ENCODE measurements at places on chromosomes 2 and 18.
A peak's percentile ranks its signal among the peaks of the same experiment; 100 is the strongest.

GRCh38 chr2:206970589-206971360, 31.5 kb downstream of the CPO start:
- no peak for DNase-seq

DNA sequence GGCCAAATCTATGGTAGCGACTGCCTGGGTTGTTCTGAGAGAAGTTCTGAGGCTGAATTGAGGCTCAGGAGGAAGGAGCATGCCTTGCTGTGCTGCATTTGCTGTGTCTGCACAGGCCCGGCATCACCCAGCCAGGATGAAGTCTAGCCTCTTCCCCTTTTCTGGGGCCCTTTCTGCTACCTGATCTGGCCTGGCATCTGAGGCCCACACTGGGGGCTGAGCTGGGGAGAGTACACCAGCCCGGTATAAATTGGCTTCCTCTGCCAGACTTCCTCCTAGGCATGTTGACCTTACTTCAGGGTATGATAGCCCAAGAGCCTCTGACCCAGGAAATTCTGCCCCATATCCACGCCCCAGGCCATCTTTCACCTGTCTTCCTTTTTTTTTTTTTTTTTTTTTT, 30.0 kb downstream of the MRPL35 start:
- DNase-seq, result no peak

DNA sequence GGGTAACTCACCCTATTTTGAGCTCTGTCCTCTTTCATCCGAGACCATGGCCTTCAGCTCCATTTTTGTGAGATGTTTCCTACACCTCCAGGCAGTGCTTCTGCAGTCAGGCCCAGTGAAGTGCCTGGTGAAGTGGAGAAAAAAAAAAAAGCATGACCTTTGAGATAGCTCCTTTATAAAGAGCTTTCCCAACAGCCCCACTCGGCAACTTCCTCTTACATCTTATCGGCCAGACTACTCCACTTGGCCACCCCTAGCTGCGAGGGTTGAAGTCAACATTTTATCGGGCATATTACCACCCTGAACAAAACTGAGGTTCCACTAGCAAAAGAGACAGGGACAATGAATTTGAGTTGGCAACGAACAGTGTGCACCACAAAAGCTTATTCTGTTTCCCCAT, 124.8 kb upstream of the RNF152 start:
- DNase-seq, result no peak

- DNase-seq, result no peak
Measured at GRCh38 chr18:8987241-8987640, 115.3 kb upstream of the NDUFV2 start.

GRCh38 chr2:217901835-217902378, 100.9 kb downstream of the TNS1 start:
- DNase-seq, result no peak

GRCh38 chr2:105129722-105130232, 91.9 kb downstream of the MRPS9 start:
- DNase-seq, result no peak

- DNase-seq, result no peak
Measured at GRCh38 chr18:60656553-60656952, 284.0 kb upstream of the MC4R start.

GRCh38 chr2:126300348-126300747, 355.6 kb upstream of the GYPC start:
- DNase-seq, result no peak

DNA sequence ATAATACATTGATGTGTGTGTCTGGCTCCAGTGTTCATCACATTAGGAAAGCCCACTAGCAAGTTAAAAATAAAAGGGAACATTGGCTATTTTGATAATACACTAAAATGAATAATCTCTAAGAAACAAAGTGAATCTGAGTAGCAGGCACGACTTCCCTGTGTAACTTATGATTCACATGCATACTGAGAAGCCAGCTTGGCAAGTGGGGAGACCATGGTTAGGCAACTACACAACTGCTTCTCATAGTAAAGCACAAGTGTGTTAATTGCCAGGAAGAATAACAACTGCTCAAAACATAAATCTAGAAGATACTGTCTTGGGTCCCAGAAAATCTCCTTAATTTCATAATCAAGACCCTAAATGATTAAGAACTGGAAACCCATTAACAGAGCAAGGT, 4.0 kb downstream of the MYO5B start:
- peak; percentile 19 for DNase-seq

- no peak for DNase-seq
Measured at GRCh38 chr2:217477583-217477982, 525.2 kb downstream of the TNS1 start.

- DNase-seq, result no peak
Measured at GRCh38 chr2:60516383-60516811, 37.1 kb downstream of the BCL11A start.

- no peak for DNase-seq
Measured at GRCh38 chr2:102336502-102336945, 19.1 kb upstream of the IL18R1 start.

- no peak for DNase-seq
Measured at GRCh38 chr2:45340318-45340717, 270.7 kb downstream of the SRBD1 start.

- DNase-seq, result no peak
Measured at GRCh38 chr2:189109921-189110397, 69.6 kb downstream of the COL5A2 start.

DNA sequence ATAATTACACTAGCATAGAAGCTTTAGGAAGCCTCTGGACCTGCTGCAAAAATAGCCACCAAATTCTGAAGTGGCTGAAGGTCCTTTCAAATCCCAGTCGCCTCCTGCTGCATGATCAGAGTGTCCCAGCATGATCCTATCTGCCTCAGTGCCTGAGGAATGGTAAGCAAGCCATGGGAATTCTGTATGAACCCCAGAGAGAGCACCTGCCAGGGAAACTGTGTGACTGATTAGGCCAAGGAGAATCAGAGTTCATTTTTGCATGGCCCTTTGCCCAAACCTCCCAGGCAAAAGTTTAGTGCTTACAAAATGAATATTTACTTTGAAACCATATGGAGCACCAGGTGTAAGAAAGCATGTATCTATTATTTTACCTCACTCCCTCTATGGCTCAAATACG, 221.4 kb downstream of the ARL4C start:
- no peak for DNase-seq

- no peak for DNase-seq
Measured at GRCh38 chr2:8552293-8552801, 129.5 kb upstream of the ID2 start.

- DNase-seq, result no peak
Measured at GRCh38 chr18:2587788-2588187, 16.4 kb downstream of the NDC80 start.

DNA sequence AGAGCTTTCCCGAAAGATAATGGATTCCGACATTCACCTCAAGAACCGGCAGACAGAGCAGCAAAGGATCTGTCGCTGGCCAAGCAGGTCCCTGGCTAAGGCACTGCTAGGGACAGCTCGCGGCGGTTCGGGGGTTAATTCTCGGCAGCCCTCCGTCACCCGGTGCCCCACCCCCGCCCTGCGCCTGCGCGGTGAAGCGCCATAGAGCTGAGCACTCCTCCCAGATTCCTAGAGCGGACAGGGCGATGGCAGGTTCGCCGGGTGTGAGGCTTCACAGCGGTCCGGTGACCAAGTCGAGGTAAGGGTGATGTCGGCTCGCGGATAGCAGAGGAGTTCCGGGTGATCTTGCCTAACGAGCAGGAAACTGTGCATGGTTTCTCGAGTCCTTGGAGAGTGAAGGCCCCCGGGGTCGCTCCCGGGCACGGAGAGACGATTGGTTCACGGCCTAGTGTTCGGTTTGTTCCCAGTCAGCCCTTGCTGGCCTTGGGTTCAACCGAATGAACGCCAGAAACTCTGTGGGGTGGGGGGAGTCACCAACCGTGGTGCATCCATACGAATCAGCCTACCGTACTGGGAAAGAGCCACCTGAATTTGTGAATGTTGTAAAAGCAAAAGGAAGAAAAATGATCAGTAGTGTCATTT, at the start of gene ZSCAN30:
ZSCAN30 (minus strand) TSS at position 136 of the 642 bp plus-strand sequence. CDS start 25,877 bp downstream, outside the sequence.
- DNase-seq, result peak; percentile 96

DNA sequence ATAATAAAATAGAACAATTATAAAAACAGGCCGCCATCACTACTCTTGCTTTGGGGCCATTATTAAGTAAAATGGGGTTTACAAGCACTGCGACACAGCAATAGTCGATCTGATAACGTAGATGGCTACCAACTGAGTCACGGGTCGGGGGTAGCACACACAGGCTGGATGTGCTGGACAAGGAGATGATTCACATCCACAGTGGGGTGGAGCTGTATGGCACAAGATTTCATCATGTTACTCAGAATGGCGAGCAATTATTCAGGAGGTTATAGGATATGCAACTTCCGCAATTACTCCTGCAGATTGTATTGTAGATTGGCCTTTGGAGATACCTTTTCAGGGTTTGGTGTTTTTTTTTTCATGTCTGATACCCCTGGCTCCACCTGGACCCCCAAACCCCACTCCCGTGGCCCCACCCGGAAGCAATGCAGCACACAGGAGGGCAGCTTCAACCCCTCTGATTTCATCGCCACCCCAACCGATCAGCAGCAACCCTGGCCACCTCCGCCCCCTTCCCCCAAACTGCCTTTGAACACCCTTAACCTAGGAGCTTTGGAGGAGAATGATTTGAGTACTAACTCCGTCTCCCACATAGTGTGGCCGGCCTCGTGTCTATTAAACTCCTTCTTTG, 21.4 kb upstream of the MLPH start:
- DNase-seq, result no peak

DNA sequence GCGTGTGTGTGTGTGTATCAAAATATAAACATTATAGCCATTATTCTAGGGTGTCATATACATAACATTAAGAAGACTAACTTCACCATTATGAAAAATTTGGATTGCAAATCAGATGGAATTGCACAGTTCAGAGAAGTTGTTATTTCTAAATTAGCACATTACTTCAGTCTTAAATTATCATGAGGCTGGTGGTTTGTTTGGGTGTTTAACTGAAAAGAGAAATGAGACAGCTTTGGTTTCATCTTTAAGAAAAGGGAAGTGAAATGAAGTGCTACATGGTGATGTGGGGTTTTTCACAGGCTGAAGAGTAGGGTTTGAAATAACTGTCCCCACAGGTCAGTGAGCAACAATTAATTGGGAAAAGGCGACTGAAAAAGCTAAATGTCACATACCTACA, 161.2 kb upstream of the XIRP2 start:
- no peak for DNase-seq

GRCh38 chr2:56185101-56185581, 1.4 kb downstream of the CCDC85A start:
- DNase-seq, result peak; percentile 44

DNA sequence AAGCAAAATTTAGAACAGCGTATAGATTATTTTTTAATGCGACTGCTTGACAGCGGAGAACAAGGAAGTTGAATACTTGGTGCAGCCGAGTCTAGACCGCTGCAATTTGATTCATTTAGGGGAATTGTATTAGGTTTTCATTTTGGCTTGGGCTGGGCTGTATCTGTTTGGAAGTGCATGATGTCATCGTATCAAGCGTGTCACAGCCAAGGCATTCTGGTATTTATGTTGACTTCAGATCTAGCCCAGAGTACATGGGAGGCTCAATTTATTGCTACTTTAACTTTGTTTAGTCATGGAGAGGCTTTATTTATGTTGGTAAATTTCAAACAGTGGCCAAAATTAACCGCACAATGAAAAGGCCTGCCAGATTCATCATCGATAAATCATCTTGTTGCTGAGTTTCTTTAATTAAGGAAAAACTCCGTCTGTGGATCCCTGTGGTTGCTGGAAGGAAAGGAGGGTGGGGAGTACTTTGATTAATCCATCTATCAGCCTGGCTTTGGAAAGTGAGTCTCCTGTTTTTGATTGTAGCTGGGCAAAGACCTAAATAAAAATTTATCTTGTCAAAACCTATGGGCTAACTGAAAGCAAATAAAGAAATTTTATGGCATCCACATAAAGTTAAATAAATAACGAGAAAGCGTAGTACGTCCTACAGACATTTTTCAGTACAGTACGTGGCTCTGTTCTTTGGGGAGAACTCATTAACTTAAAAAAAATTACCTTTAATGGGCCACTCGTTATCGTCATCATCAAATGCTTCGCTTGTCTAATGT, 230.4 kb upstream of the SPRED2 start:
- DNase-seq, result no peak

- DNase-seq, result no peak
Measured at GRCh38 chr18:73711256-73711655, 436.4 kb downstream of the FBXO15 start.

DNA sequence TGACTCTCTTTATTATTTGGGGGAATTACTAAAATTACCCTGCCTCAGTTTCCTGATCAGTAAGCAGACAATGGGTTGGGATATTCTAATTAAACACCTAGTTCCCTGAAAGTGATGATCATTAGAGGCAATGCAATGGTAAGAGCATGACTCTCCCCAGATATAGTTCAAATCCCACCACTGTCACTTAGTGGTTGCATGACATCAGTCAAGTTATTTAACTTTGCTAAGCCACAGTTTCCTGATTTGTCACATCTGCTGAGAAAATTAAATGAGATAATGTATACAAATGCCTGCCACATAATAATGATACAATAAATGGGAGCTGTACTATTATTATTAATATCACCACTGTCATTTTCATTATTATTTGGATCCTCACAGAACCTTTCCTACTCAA, 29.9 kb downstream of the ZEB2 start:
- DNase-seq, result no peak

- DNase-seq, result peak; percentile 86
Measured at GRCh38 chr18:70384181-70384790, 95.4 kb downstream of the SOCS6 start.

- DNase-seq, result no peak
Measured at GRCh38 chr18:59385191-59385590, 26.1 kb upstream of the LMAN1 start.

- DNase-seq, result no peak
Measured at GRCh38 chr18:22020127-22020866, 149.1 kb upstream of the GATA6 start.

GRCh38 chr18:48899558-48900174, 51.1 kb downstream of the SMAD7 start:
- no peak for DNase-seq

DNA sequence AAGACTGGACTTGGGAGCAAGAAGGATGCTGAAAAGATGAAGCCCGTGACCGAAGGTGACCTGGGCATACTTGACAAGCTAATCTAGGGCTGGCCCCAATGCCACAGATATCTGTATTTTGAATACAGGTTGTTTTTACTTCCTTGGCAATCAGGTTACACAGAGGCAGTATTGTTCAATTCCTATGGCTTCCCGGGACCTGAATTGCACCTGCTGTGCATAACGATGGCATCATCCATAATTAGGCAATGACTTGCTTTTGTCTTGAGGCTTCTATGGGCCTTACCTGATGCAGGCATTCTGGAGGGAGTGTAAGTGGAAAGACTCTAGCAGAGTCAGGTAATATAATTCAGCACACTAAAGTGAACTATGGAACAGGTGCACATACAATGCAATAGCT, 60.6 kb upstream of the CUL3 start:
- DNase-seq, result peak; percentile 54

DNA sequence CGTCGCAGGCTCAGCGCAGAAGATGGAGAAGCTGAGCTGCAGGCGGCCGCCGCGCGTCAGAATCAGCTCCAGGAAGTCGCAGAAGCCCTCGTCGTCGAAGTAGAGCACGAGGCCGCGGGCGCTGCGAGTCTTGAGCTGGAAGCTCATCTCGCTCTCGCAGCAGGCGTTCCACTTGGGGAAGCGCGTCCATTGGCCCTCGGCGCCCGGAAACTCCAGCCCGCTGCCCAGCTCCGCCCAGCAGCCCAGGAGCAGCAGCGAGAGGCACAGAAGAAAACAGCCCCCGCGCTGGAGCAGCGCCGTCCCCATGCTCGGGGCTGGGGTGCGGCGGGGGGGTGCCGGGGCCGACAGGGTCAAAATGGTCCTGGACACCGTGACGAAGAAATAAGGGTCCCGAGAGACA, 4.0 kb downstream of the NRXN1 start:
- no peak for DNase-seq

Measured in Calu3 (cell line).